ENCODE measurements at places on chromosomes 16 and 17.

GRCh38 chr17:1509290-1509881 lies 7.0 kb downstream of the INPP5K start:
- no peak for DNase-seq

- no peak for DNase-seq
Measured at GRCh38 chr17:76139801-76140660, 1.0 kb downstream of the FOXJ1 start.

GRCh38 chr16:28586466-28586865 lies 10.4 kb downstream of the SULT1A2 start:
- no peak for DNase-seq

DNA sequence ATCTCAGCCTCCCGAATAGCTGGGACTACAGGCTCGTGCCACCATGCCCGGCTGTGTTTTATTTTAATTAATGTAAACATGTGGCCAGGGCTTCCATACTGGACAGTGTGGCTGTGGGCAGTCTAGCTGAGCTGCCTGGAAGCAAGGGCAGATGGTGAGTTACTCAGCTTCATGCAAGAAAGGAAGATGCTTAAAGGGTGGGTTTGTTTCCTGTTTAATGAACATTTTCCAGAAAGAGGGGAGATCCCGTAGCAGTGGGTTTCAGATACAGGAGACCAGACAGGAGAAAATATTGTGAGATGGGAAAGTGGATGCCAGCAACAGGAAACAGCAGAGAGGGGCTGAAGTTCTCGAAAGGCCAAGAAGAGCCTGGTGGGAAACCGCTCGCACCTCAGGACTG lies 7.3 kb downstream of the MAPK8IP3 start:
- DNase-seq, result no peak

- no peak for DNase-seq
Measured at GRCh38 chr17:82241183-82241925, 12.5 kb downstream of the SLC16A3 start.

- DNase-seq, result no peak
Measured at GRCh38 chr17:79789943-79790804, 6.7 kb downstream of the CBX8 start.

DNA sequence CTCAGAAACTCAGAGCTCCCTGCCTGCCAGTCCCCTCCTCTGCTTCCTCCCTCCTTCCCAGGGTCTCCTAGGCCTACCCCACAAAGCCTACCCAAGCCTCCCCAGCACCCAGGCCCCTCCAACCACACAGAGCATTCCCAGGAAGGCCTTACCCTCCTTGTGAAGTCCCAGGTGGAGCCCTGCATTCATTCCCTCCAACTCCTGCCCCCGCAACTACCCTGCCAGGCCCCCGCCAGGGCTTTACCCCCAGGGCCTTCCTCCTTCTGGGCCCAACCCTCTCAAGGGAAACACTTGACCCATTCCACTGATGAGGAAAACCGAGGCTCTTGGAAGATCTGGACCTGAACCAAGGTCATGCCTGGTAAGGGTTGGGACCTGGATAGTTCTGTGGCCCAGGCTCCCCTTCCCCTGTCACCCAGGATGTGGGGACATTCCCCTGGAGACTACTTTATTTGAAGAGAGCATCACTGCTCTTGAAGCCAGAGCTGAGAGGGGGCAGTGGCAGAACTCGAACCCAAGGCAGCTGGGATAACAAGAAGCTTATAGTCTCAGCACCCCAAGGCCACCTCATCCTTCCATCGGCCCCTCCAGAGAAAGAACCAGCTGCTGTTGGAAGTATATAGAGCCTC lies 12.5 kb downstream of the PLLP start:
- DNase-seq, result no peak

- DNase-seq, result no peak
Measured at GRCh38 chr17:38417210-38417951, 10.9 kb upstream of the ARHGAP23 start.

- no peak for DNase-seq
Measured at GRCh38 chr17:19760746-19761145, 12.6 kb upstream of the ALDH3A1 start.

DNA sequence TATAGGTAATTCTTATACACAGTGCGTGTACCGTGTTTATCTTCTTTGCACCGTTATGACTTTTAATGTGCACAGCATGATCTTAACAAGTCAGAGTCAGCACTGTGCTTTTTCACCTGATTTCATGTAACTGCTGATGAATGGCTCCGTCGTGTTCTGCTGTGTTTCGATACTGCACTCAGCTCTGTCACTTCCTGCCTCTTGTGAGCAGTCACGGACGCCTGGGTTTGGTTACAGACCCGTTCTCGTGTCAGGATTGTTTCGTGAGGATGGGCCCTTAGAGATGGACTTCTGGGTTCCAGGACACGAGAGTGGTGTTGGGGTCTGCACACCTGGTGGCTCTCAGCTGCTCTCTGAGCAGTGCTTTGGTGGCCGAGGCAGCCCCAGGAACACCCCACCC lies 24.6 kb downstream of the TBCD start:
- no peak for DNase-seq

DNA sequence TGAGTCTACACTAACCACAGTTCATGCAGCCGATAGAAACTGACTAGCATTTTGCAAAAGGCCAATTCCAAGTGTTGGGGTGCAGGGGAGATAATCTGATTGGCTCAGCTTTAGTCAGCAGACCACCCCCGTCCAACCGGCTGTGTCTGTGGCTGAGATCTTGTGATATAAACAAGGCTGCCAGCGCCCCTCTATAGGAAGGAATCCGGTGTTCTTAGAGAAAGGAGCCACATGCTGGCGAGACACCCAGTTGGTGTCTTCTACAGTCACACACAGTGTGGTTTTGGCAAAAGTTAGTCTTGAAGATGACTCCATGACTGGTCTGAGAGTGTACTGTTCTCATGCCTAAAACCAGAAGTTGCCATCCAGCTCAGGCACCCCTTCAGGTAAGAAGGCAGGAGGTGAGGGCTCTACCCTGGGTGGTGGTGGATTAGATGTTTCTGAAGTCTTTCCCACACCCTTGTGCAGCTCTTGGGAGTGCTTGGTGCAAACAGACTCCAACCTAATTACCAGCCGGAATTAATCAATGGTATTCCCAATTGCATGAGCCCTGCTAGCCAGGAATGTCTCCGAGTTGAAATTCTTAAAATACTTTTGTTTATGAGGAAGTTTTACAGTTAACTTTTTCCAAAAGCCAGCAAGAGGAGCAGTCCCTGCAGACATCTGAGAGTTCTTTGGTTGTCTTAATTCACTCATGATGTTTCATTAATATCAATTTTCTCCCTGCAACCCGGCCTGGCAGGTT lies 172.3 kb upstream of the IRX6 start:
- DNase-seq, result no peak

DNA sequence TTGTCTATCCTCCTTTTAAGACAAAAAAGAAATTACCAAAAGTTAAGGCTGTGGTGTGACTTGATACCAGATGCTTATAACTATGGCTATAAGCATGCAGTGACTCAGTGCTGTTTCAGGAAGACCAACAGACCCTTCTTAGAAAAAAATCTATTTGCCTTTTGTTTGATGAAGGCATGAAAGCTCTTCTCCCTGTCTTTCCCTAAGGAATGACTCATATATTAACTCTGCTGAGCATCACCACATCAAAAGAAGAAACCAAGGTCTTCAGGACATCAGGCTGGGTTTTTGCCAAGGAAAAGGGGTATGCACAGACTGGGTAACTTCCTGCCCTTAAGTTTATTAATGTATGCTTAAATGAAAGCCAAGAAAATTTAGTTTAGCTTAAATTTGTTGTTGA lies 47.1 kb downstream of the VMP1 start:
- no peak for DNase-seq

DNA sequence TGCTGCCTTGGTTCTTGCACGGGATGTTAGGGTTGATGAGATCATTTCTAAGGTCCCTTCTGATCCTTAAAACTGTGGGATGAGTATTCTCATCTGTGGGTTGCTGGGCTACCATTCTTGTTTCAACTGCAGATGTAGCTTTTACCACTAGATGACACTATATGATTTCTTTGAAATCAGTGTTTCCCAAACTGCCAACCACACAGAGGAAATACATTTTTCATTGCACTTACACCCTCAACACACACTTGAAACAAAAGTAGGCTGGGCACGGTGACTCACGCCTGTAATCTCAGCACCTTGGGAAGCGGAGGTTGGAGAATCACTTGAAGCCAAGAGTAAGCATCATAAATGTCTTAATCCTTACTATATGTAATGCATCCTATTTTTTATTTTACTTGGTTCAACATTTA lies 15.3 kb downstream of the LCMT1 start:
- no peak for DNase-seq

DNA sequence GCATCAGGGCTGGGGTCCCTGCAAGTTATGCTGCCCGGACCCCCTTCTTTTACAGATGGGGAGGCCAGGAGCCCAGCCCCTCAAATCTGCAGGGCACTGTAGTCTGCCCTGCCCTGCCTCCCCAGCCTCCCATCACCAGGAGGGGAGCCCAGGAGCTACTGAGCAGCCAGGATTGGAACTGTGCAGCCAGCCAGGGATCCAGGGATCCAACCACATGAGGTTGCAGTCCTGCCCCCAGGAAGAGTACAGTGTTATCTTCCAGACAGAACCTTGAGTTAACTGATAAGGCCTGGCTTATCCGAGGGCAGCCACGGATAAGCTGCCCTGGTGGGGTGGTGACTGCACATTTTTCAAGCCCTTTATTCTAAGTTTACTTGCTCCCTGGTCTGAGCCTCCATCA lies 11.4 kb upstream of the NDRG4 start:
- no peak for DNase-seq

DNA sequence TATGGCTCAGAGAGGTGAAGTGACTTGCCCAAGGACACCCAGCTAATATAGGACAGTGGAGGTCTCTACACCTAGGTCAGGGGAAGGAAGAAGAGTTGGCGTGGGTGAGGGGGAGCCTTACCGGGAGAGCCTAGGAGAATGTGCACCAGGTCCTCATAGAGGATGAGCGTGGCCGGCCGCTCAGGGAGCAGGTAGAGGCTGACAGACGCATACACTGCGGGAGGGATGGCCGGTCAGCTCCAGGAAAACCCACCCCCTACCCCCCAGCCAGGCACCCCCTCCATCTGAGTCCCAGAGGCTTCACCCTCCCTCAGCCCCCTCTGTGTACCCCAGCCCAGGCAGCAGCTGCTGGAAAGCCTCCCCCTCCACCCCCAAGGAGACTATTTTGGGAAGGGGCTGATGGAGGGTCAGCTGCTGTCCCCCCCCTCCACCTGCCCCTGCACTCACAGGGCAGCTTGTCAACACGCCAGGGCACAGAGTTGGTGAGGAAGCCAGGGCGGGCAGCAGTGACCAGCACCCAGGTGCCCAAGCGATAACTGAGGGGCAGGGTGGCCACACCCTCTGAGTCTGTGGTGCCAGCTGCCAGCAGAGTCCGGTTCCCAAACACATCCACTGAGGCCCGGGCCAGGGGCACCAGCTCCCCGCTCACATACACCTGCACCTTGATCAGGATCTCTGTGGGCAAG lies 4.1 kb downstream of the FAM171A2 start:
- DNase-seq, result no peak

DNA sequence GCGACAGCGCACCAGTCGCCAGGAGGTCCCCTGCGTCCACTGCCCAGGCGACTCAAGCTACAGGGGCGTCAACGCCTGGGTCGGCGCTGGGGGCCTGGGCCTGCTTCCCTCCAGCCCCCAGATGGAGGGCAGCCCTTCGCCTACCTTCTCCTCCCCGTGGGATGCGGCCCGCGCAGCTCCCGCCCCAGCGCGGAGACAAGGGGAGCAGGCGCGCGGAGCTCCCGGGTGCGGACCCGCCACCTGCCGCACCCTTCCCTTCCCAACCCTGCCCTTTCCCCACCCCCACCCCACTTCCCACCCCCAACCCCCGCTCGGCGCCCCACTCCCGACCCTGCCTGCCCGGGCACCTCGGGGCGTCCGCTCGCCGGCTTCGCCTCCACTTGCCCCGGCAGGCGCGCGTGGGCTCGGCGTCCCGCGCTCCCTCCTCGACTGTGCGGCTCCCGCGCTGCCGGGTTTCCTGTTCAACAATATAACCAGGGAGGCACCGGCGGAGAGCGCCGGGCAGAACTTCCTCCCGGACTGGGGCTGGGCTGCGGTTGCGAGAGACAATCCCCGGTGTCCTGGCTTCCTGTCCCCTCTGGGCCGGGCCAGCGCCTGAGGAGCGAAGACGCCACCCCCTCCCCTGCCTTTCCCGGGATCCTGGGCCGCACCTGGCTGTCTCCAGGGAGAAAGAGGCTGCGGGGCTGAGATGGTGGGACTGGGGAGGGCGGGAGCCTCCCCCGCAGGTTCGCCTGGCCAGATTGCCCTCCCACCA lies at the start of gene ARHGAP27:
Gene ARHGAP27 (minus strand): TSS at position 466 of the 754 bp plus-strand sequence. CDS start 2,591 bp downstream, outside the sequence.
- no peak for DNase-seq

DNA sequence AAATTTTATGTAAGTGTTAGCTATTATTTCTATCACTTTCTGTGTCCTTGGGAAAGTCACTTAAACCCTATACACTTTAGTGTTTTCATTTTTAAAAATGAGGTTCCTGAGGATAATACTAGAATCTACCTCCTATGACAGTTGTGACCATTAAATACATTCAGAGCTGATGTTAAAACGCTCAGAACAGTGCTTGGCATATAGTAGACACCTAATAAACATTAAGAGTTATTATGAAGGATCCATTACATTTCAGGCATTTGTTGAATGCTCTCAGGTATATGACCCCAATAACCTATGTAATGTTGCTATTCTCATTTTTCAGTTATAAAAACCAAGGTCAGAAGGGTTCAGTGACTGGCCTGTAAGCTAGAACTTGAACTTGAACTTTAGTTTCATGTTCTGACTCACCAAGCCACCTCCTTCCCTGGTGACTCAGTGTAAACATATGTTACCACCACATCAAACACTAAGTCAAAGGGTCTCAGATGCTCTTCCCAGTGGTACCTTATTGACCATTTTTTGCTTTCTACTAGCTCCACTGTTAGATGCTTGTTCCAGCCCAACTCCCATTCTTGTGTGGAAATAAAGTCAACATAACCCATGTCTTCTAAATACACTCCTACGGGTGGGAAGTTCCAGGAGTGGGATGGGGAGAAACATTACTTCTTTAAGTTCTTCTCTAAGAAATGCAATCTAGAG lies 47.6 kb downstream of the HSD17B2 start:
- no peak for DNase-seq

- DNase-seq, result no peak
Measured at GRCh38 chr16:80344570-80344969, 196.2 kb upstream of the DYNLRB2 start.

DNA sequence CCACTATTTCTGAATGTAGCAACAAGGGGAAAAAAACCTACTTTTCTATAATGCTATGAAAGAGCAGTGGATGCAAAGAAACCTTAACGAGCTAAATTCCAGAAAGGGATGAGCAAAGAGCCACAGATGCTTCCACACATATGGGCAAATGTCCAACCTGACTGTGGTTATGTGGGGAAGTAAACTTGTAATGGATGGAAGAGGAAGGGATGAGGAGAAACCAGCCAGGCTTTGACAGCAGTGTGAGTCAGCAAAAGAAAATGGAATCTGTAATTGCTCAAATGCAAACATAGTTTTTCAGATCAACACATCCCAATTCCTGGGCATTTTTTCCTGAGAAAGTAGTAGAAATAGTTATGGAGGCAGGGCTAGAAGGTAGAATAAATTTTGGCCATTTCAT lies 204.8 kb upstream of the CPHXL start:
- DNase-seq, result no peak

DNA sequence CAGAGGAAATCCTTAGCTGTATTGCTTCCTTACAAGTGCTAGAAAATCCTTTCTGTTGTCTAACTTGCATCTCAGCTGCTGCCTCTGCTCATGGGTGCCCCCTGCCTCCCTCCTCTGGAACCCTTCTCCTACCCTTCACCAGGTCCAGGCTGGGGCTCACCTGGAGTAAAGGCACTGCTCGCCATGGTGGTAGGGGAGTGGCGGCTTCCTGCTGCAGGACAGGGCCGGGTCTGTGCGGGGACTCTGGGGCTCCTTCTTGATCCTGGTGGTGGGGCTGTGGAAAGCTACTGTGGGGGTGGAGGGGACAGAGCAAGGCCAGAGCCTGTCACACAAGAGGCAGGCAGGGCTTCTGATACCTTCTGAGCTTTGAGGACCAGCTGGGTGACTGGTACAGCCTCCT lies 12.4 kb downstream of the ETV4 start:
- no peak for DNase-seq

Data from NCI-H2107 (cell line).